Liver (tissue), 10 donors: ENCODE measurements at places on chromosomes 6 and 20. TPM values are rescaled to one million over a fixed set of nuclear protein-coding genes. Genes with fewer than 3 reads are reported as not detected.

LINC00237 gene
- total RNA-seq, result not detected

SERPINB1 gene
- total RNA-seq, result 14.8 TPM

RSPO4 gene
- not detected for total RNA-seq

SLC35D3 gene
- 0.56 TPM for total RNA-seq

DNA sequence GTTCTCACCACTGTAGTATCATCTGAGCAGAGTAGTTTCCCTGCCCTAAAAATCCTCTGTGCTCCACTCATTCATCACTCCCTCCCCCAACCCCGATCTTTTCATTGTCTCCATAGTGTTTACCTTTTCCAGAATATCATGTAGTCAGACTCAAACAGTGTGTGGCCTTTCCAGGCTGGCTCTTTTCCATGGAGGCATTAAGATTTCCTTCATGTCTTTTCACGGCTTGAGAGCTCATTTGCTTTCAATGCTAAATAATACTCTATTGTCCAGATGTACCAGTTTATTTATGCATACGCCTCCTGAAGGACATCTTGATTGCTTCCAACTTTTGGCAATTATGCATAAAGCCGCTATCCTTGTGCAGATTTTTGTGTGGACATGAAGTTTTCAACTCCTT, 235.8 kb downstream of the PHACTR1 start:
- DNase-seq, result no peak

DNA sequence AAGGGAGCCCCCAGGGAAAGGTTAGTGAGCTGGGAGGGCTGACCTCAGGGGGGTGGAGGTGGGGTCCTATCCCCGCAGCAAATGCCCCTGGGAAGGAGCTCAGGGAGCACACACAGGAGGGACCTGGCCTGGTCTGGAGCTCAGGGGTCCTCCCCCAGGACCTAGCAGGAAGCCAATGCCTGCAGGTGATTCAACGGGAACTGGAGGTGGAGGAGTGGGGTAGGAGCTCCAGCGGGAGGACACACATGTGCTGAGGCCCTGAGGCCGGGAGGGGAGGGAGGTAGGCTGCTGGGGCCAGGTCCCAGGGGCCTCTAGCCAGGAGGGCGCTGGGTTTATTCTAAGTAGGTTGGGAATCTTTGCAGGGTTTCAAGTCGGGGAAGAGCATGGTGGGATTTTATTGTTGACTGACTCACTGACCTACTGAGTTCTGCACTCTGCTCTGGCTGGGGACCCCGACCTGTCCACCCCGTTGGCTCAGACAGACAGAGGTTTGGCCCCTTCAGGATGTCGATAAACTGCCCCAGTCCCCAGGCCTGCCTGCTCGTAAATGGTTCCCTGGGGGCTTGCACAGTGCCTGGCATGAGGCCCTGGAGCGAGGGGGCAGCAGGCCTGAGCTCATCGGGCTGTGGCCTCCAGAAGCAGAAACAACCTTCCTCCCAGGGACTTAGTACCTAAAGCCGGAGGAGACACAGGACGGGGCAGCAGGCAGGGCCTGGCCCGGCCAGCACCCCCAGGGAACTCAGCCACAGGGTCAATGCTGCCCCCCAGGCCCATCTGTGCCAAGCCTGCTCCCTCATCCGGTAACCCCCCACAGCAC, 62.3 kb downstream of the RIPOR3 start:
- no peak for DNase-seq
